ENCODE measurements at places on chromosomes 1 and 21. TPM values are rescaled to one million over a fixed set of nuclear protein-coding genes. Genes with fewer than 3 reads are reported as not detected.

The HLX gene
- 8.9 TPM for total RNA-seq

The TFF2 gene
- total RNA-seq: 6.7 TPM

The RORC gene
- 10.7 TPM for total RNA-seq

The UBE4B gene
- 40.3 TPM for total RNA-seq

The BATF3 gene
- 6.6 TPM for total RNA-seq

The HSD3B1 gene
- 61.3 TPM for total RNA-seq

The CTSK gene
- 30.5 TPM for total RNA-seq

The CLDN14 gene
- total RNA-seq: not detected

The PLXNA2 gene
- 62.2 TPM for total RNA-seq

The IL20 gene
- not detected for total RNA-seq

The RNF207 gene
- 113 TPM for total RNA-seq

The RHCE gene
- total RNA-seq: 0.70 TPM

The PIGR gene
- total RNA-seq: 588 TPM

Measured in Peyer's patch (tissue), 4 donors.